Forelimb muscle (tissue), 1 donor: ENCODE measurements at places on chromosomes 11 and 22. TPM values are rescaled to one million over a fixed set of nuclear protein-coding genes. Genes with fewer than 3 reads are reported as not detected.

- DNase-seq, result no peak
Measured at GRCh38 chr11:3807909-3808860, at the start of gene PGAP2. Gene PGAP2, plus strand, starts transcription at chr11:3808560. Its CDS starts 2,700 bp downstream, at chr11:3811260.

DNA sequence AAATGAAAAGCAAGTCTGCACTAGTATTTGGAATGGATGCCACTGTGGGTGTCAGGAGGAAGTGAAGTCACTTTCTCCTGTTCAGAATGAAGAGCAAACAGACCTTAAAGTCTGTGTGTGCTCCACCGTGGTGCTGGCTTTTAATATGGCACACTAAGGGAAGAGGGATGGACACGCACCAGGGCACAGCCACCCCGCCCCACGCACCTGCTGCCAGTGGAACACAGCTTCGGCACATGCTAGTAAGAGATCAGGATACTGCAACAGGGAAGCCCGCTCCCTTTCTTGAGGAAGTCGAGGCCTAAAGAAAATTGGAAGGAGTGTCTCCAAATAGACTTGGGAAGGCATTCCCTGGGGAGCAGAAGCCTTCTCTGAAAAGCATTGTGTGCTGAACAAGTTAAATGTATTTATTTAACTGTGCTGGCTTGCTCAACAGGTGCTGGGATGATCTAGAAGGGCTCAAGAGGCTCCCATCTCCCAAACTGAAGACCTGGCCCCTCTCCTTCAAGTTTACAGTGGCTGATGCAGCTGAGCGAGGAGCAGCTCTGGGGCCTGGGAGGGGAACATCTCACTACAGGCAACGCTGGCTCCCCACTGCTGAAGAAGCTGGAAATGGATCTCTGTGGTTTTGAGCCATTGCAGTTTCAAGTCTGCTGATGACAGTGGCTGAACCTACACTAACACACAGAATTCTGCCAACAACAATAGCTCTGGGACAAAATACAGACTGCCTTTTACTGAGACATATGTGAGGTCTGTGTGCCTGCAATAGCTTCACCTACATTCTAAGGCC is 504.6 kb upstream of the B3GAT1 start:
- DNase-seq, result no peak

DNA sequence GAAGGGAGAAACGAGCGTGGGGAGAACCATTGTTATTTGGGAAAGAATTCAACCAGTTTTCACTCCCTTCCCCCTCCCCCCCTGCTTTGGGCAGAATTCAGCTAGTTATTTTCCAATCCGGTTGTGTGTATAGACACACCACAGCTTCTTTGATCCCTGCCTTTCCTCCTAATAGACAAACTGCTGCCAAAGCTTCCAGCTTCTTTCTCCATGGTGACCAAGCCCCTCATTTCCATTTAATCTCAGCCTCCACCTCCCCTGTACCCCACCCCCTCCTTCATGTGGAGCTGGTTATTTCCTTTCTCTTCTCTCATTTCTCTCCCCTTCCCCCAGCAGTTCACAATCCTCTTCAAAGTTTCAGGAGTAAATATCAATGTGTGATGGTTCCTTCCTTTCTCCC is 24.8 kb upstream of the PKNOX2 start:
- no peak for DNase-seq

DNA sequence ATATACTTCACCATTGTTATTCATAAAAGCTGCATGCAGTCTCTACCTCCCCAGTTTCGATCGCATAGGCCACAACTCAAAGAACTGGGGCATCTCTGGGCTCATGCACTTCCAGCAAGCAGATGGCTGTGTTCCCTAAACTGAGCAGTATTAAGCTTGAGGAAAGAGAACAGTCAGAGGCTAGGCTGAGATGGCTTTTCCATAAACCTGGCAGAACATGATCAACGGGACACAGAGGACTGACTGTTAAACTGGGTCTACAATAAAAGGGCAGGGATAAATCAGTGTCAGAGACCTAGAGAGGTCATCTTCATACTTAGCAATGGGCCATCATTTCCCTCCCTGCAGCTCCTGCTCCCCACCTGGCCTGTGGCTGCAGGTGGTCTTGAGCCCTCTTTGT is 171.0 kb upstream of the NECTIN1 start:
- DNase-seq, result no peak

- no peak for DNase-seq
Measured at GRCh38 chr22:27495325-27495724, 306.2 kb downstream of the MN1 start.

- no peak for DNase-seq
Measured at GRCh38 chr11:79108851-79109250, 332.0 kb downstream of the TENM4 start.

GRCh38 chr11:19290356-19290755 is 49.6 kb upstream of the E2F8 start:
- no peak for DNase-seq

- no peak for DNase-seq
Measured at GRCh38 chr11:88680806-88681205, 343.3 kb upstream of the CTSC start.

- DNase-seq, result no peak
Measured at GRCh38 chr11:65412271-65413076, 10.1 kb upstream of the NEAT1 start.

GRCh38 chr22:43289531-43289963 is 53.6 kb downstream of the SCUBE1 start:
- no peak for DNase-seq

- DNase-seq, result no peak
Measured at GRCh38 chr22:23058481-23059283, 11.6 kb upstream of the GNAZ start.

- DNase-seq, result no peak
Measured at GRCh38 chr11:87286338-87286737, 248.6 kb downstream of the TMEM135 start.

DNA sequence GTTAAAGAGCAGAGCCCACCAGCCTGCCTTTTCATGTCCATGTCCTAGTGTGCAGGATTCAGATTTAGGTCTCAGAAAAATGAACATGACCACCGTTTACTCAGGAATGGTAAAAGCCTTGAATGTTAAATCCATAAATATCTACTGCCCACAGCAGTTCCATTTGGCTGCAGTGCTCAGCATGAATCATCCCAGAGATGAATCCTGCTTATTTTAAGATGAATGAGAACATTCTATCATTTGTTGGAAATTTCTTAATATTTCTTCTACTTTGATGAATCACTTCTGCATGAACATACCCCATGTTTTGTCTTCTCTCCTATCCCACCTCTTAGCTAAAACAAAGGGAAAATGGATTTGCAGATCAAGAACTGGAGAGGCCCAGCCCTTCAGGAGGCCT is 47.5 kb upstream of the AQP11 start:
- DNase-seq, result no peak

GRCh38 chr22:31538815-31539214 is 42.5 kb downstream of the SFI1 start:
- DNase-seq, result no peak

- no peak for DNase-seq
Measured at GRCh38 chr22:46563381-46564083, 26.1 kb upstream of the CELSR1 start.

GRCh38 chr11:3126207-3126865 is 38.8 kb downstream of the OSBPL5 start:
- no peak for DNase-seq

GRCh38 chr22:22558972-22559603 is at the start of gene PRAME:
Gene PRAME, minus strand, starts transcription at chr22:22559265. Its CDS starts 2,433 bp downstream, at chr22:22556832.
- no peak for DNase-seq

- DNase-seq, result no peak
Measured at GRCh38 chr11:33773404-33773986, 825 bp downstream of the FBXO3 start.

- DNase-seq, result no peak
Measured at GRCh38 chr11:75591966-75592365, 29.9 kb downstream of the SERPINH1 start.

DNA sequence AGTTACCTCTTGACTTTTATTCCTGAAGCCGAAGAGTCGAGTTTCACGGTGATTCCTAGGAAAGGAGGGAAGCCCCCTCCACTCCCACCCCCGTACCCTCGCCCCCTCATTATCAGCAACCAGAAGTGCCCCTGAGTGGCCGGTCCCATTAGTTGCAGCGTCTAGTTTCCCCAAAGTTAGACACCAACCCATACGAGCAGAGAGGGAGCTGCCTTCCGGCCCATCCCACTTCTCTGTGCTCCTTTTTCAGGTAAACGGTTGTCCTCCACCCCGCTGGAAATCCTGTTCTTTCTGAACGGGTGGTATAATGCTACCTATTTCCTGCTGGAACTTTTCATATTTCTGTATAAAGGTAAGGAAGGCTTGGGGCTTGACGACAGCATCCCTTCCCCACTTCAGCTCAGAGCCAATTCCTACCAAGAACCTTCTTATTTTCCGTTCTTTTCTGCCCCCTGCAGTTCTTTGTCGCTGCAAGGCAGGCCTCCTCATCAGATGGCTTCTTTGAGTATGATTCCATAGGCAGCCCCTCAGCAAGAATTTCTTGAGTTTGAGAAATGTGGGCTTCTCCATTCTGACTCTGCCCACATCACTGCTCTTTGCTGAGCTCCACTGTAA is 701 bp downstream of the TMEM216 start:
- DNase-seq, result no peak

DNA sequence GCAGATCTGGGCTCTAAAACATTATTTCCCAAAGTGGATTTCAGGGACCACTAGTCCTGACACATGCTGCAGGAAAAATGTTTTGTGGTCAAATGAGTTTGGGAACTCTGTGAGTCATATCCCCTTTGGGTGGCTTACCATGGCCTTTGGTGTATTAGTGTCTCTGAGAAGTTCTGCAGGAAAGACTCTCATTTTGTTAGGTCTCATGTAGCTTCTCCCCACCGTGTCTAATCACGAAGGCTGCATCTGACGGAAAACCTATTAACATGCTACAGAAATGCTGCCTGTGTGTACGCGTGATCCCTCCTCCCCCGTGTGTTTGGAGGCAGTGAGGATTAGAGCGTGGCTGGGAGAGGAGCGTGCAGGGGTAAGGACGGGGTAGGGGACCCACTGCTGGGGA is 191.7 kb downstream of the ST3GAL4 start:
- no peak for DNase-seq

DNA sequence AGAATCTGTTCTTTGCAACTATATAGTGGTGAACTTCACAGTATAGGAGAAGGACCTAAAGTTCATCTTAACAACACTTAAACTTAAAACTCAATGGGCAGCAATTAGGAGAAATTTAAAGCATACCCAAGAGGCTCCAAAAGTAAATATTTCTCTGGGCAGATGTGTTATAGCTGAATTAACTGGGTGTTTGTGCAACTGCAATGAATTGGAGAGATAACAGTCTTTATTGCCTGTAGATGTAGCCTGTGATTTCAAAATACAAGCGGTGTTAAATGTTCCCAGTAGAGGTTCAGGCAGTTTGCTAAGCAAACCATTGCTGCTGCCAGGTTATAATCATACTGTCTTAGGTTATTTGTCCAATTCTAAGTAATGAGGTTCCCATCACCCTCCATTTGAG is 294.1 kb upstream of the MTNR1B start:
- DNase-seq, result no peak

GRCh38 chr22:50080077-50080465 is 5.2 kb downstream of the MLC1 start:
- no peak for DNase-seq

GRCh38 chr11:9639099-9639498 is 24.8 kb upstream of the SWAP70 start:
- DNase-seq, result no peak

- no peak for DNase-seq
Measured at GRCh38 chr22:28247667-28248363, 328.8 kb upstream of the PITPNB start.

GRCh38 chr11:3375552-3375951 is 3.4 kb downstream of the ZNF195 start:
- DNase-seq, result no peak

- DNase-seq, result no peak
Measured at GRCh38 chr11:46377290-46377689, 4.2 kb upstream of the MDK start.

- DNase-seq, result no peak
Measured at GRCh38 chr11:10584071-10584501, 15.6 kb upstream of the LYVE1 start.

DNA sequence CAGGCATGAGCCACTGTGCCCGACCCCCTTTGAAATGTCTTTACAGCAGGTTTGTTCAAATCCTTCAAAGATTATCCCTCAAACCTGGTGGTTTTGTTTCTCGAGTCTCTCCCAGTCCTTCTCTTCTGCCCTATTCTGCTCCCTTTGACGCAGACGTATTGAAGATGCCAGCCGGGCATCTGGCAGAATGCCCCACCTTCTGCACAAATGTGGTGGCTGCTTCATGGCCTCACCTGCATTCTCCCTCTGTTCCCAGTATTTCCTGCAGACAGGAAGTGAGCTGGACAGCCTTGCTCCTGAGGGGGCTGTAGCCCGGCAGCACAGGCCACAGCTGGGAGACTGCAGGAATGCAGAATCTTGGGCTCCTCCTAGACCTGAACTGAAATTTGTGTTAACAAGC is 4.8 kb upstream of the NAP1L4 start:
- DNase-seq, result no peak

- DNase-seq, result no peak
Measured at GRCh38 chr11:66336234-66337102, at the start of gene RIN1. Gene RIN1, minus strand, starts transcription at chr11:66336434. Its CDS starts 32 bp downstream, at chr11:66336402.

DNA sequence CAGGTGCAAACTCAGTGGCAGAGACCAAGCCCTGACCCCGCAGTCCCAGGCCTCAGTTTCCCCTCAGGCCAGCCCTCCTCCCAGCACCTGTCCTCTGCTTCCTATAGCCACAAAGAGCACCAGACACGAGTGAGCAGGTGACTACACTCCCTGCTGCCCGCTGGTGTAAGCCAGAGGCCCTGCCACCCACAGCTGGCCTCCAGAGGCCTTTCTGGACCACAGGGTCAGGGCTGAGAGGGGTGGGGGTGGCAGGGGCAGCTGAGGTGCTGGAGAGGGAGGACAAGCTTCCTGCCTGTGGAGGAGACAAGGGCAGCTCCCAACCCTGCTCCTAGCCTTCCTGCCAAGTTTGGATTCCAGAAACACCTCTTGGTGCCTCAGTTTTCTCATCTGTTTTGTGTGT is 31.3 kb upstream of the WNT7B start:
- DNase-seq, result no peak

- DNase-seq, result no peak
Measured at GRCh38 chr11:64094463-64095260, 58.9 kb downstream of the FLRT1 start.

The LRRN4CL gene
- polyA plus RNA-seq, result 18.8 TPM

The MMP12 gene
- not detected for polyA plus RNA-seq

The ATG16L2 gene
- polyA plus RNA-seq, result 18.2 TPM

The TTC36 gene
- polyA plus RNA-seq, result 2.4 TPM

The CRYBB1 gene
- 0.71 TPM for polyA plus RNA-seq

The MS4A3 gene
- 0.80 TPM for polyA plus RNA-seq

The PHF21B gene
- 0.57 TPM for polyA plus RNA-seq

The LGALS12 gene
- polyA plus RNA-seq, result 0.37 TPM

The MMP27 gene
- polyA plus RNA-seq, result not detected

The TMEM25 gene
- 18.4 TPM for polyA plus RNA-seq

The NPTXR gene
- polyA plus RNA-seq, result 4.9 TPM

The SCO2 gene
- polyA plus RNA-seq, result 1.6 TPM

The FHIP1B gene
- 24.1 TPM for polyA plus RNA-seq

The JAM3 gene
- 119 TPM for polyA plus RNA-seq

The TSPAN18 gene
- 37.2 TPM for polyA plus RNA-seq

The TNNI2 gene
- polyA plus RNA-seq, result 3,886 TPM

The DUSP18 gene
- 4.2 TPM for polyA plus RNA-seq

The FAM83F gene
- polyA plus RNA-seq, result 0.09 TPM

The GRIK4 gene
- polyA plus RNA-seq, result 0.23 TPM
